Occipital lobe (tissue), 3 donors: ENCODE measurements at places on chromosomes 5 and 9.

GRCh38 chr5:132365213-132365612, 4.3 kb upstream of the SLC22A5 start:
- no peak for DNase-seq

DNA sequence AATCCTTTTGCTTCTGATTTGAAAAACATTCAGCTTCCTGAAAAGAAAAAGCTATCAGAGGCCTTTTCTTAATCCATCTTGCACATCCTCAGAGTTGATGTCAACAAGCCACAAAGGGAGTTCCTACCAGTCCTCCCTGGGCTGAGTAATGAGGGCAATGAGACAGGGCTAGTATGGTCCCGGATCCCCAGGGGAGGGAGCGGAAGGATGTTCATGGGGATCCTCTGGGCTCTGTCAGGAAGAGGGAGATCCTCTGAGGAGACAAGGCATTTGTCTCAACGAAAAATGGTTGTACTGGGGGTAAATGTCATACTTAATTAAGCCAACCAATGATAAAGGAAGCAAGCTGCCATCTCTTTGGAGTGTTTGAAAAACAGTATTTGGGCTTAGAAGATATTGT, 195.3 kb downstream of the DTWD2 start:
- no peak for DNase-seq

- no peak for DNase-seq
Measured at GRCh38 chr5:137292461-137293027, 206.6 kb downstream of the SPOCK1 start.

DNA sequence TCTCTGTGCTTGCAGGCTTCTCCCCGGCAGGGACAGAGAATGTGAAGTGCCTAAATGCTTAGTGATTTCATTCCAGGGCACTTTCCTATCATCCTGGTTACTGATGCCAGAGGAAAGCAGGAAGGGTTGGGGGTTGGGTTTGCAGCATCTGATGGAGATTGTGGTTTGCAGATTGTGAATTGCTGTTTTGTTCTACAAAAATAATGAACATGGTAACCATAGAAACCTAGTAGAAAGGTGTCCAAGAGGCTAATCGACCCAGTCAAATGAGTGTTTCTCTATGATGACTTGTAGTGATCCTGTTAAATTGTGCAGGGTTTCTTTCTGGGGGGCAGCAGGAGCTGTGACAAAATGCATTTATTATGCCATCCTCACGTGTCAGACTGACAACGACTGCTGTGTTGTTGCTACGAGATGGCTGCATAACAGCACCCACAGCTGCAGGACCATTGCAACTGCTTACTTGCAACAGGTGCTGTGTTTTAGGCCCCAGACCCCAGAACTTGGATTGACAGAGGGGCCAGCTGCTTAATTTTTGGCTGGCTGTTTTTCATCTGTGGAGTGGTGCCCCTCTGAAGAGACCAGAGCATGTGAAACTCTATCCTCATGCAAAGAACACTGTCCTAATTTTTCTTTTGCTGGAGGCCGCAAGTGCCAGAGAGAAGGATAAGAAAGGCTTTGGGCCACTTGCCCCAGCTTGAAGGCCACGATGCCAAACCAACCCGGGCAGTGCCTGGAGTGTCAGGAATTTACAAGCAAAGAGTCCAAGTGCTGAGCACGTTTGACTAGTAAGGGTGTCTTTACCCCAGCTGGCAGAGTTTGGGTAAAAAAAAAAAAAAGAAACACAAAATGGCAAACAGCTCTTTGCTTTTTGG, 397.8 kb downstream of the GADD45G start:
- DNase-seq, result no peak

GRCh38 chr5:69035665-69036064, 58.1 kb upstream of the SLC30A5 start:
- no peak for DNase-seq

- no peak for DNase-seq
Measured at GRCh38 chr5:179135441-179136215, 75.5 kb downstream of the ZNF354C start.

- peak; percentile 38 for DNase-seq
Measured at GRCh38 chr5:14406554-14406849, 175.1 kb upstream of the OTULINL start.

DNA sequence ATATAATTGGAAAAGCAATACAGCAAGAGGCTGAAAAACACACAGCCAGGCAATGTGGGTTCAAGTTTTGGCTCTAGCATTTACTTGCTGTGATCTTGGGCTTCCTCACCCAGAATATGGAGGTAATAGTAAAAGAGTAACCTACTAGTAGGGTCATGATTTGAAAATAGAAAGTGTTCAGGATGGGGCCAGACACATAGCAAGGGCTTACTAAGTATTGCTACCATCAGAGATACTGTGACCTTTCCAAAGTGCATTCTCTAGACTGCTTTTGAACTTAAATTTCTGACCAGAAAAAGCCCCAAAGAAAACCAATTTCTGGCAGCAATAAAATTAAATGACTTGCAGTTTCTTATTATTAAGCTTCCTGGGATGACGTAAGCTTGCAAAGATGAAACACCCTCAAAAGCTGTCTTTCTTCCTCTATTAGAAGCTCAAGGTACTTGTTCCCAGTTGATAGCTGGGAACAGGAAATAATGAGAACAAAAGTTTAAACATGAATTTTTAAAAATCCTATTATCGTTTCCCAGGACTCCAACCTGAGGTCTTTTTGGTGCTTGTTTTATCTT, 20.3 kb downstream of the SLC45A2 start:
- no peak for DNase-seq

DNA sequence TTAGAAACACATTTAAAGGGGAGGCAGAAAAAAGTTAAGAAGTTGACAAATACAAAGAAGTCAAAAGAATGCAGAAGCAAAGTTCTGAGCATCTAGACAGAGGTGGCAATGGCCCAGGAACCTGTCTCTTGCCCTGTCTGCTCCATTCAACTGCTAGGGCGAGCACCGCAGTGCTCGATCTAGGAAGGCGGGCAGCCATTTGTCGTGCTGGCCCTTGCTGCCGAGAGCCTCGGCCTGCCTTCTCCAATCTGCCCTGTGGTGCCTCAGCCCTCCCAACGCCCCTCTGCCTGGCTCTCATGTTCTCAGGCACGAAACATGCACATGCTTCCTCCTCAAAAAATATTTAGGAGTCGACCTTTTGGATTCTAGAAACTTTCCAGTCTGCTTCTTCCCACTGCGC, 42.2 kb downstream of the DDX31 start:
- no peak for DNase-seq

- DNase-seq, result no peak
Measured at GRCh38 chr5:103891151-103891550, 328.6 kb upstream of the NUDT12 start.

DNA sequence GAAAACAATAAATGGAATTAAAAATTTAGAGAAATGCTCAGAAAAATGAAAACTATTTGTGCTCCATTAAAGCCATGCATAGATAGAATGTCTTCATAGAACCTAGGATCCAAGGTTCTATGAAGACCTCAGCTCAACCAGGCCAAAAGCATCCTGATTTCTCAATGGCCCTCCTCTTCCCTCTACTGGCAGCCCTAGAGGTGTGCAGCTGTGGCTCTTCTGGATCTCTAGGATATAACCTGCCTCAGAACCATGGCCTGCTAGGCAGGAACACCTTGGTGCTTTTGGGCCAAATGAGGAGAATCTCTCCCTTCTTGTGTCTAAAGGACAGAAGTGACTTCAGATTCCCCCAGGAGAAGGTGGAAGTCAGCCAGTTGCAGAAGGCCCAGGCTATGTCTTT, 15.1 kb downstream of the IFNA1 start:
- DNase-seq, result no peak

DNA sequence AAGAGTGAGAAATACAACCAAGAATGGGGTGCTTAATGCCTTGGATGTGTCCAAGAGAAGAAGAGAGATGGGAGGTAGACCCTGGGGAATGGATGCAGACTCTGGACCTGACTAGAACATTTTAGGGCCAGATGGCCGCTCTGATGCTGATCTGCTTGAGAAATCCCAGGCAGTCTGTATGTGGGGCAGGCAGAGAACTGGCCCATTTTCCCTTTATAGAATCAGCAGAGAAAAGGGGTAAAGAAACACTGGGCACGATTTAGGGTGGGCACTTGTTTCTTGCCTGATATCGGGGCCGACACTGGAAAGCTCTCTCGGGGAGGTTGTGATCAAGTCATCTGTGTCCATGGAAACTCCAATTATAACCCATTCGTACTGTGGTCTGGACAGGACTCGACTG, 118.5 kb upstream of the FSTL4 start:
- no peak for DNase-seq

DNA sequence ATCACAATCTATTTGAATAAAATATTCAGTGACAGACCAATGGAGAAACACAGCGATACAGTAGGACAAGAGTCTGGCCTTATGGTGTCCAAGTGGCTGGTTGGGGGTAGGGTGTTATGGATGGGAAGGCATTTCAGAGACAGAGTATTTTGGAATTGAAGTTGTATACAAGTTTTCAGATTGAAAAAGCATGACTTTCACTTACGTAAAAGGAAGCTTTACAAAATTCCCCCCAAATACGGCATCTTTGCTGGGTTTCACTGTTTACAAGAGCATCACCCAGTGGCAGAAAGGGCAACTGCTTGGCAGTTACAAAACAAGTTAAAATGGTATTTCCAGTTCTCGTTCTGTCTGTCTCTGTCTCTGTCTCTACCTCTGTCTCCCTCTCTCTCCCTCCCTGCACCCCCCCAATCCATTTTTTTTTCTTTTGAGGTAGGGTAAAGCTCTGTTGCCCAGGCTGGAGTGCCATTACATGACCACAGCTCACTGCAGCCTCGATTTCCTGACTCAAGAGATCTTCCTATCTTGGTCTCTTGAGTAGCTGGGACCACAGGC, 86.2 kb downstream of the PTPN3 start:
- no peak for DNase-seq

- DNase-seq, result no peak
Measured at GRCh38 chr5:2201832-2202231, 319.1 kb upstream of the IRX4 start.

DNA sequence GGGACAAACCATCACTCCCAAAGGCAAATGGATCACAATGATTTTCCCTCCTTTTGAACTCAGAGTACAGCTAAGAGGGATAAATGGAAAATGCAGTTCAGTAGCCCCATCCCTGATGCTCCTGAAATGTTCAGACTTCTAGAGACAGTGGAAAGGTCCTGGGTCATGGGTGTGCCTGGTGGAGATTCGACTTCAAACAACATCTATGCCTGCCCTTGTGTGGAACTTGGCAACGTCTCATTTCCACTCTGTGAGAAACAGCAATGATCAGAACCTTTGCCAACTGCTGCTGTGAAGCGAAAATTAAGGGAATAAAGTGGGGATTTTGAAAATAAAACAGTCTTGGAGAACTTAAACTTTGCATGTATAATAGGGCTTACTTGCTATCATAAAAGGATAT, 778.1 kb downstream of the SEMA5A start:
- no peak for DNase-seq

- DNase-seq, result no peak
Measured at GRCh38 chr5:85972539-85972938, 645.2 kb upstream of the COX7C start.

GRCh38 chr5:56166671-56167385, 66.3 kb downstream of the ANKRD55 start:
- DNase-seq, result no peak

DNA sequence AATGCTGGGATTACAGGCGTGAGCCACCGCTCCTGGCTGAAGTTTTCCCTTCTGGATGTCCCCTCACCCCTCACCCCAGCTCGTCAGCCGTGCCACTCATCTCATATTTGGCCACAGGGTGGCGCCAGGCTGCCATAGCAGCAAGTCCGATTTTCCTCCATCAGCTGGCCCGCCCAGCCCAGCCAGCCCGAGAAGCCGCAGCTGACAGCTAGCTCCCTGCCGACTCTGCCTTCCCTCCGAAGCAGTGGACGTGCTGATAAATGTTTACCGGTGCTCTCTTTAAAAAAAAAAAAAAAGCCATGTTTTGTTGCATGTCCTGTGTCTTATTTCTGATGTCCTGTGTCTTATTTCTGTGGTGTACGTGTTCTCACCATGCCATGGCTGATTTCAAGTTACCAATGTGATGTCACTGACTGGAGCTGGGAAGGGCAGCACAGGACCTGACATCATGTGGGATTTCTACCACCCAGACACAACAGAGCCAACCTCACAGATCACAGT, 58.3 kb downstream of the PFDN1 start:
- DNase-seq, result peak; percentile 83

DNA sequence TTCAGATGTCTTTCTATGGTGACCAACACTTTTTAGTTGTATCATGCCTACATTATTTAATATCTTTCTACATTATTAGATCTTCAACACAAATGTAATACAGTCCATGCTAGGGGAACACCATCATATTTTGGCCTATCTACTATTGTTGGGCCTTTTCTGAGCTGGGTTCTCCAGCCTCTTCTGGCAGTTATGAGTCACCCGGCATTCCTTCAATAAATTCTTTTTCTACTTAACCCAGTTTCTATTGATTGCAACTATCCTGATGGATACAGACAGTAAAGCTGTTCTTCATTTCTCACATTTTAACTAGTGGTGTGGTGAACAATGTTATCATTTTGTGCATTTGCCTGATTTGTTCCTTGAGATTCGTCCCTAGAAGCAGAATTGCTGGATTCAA, 529.3 kb downstream of the BNC2 start:
- DNase-seq, result no peak

DNA sequence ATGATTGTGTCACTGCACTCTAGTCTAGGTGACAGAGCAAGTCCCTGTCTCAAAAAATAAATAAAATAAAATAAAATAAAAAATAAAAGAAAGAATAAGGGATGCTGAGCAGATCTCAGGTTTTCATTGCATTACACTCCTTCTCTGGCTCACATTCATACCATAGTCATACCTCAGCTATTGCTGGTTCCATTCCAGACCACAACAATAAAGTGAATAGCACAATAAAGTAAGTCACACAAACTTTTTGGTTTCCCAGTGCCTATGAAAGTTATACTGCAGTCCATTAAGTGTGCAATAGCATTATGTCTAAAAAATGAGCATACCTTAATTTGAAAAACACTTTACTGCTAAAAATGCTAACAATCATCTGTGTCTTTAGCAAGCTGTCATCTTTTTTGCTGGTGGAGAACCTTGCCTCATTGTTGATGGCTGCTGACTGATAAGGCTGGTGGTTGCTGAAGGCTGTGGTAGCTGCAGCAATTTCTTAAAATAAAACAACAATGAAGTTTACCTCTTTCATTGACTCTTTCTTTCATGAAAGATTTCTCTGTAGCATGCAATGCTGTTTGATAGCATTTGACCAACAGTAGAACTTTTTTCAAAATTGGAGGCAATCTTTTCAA, 415.7 kb downstream of the ZNF608 start:
- no peak for DNase-seq

- DNase-seq, result no peak
Measured at GRCh38 chr9:136079211-136079915, 15.7 kb downstream of the NACC2 start.

DNA sequence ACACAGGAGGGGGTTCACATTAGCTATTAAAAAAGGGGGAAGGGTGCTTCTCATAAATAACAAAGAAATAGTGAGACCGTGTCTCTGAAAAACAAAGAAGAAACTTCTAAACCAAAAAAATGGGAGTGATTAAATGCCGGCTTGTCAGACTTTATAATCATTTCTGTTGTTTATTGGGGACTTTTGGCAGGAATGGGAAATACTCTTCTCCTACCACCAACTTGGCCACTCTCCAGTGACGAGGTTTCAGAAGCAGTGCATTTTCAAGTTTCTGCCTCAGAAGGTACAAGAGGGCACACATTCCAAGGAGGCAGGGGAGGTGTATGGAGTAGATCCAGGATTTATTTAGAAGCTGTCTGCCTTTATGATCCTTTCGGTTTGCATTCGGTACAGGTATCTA, 46.2 kb downstream of the LIX1 start:
- DNase-seq, result no peak

GRCh38 chr9:110078604-110079003, 129.4 kb downstream of the C9orf152 start:
- DNase-seq, result no peak

GRCh38 chr5:20000416-20000815, 12.4 kb upstream of the CDH18 start:
- DNase-seq, result no peak
